Fibroblast of skin of right biceps (primary cell): ENCODE measurements at places on chromosomes 5 and 9.

DNA sequence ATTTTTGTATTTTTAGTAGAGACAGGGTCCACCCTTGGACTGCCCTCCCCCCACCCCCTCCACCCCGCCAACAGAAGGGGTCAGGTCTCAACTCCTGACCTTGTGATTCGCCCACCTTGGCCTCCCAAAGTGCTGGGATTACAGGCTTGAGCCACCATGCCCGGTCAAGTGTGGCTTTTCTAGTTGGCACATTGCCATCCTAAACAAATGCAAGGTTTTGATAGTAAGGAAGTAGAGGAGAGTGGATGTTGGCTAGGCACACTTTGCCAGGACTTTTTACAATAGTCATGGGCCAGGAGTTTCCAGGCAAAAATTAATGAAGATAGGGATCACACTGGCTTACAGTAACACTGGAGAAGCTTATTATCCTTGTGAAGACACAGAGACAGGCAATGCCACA is 62.4 kb downstream of the GALNT12 start:
- no peak for DNase-seq

GRCh38 chr5:77627869-77628674 is 10.4 kb downstream of the OTP start:
- no peak for DNase-seq

GRCh38 chr5:84715091-84715490 is 330.4 kb upstream of the EDIL3 start:
- peak; percentile 27 for DNase-seq

GRCh38 chr5:177005619-177006264 is 837 bp downstream of the UIMC1 start:
- peak; percentile 69 for DNase-seq

- peak; percentile 93 for DNase-seq
These were observed 31.4 kb upstream of the GDNF start for GRCh38 chr5:37871023-37871815.

DNA sequence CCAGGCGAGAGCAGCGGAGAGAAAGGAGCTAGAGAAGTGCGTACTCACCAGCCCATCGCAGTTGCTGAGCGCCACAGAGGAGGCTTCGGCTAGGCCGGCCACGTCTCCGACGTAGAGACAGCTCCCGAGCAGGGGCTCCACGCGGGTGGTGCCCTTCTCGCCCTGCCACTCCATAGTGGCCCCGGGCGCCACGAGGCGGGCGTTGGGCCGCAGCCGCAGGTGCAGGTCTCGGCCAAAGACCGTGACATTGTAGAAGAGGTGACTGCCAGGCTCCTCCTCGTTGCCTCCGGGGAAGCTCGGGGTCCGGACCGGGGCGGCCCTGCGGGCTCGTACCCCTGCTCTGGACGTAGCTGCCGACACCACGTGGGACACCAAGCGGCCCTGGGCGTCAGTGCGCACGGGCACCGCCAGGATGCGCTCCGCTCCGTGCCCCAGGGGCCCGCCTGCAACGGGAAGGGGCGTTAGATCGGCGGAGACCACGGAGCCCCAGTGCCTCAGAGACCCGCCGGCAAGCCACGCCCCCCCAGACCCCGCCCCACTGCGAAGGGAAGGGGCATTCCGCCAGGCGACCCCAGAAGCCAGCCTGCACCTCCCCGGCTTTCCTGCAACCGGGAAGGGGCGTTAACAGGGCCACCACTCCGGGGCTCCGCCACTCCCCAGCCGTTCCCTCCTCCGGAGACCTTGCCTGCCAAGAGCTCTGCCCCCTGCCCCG is 1.4 kb downstream of the ADAMTS2 start:
- peak; percentile 64 for DNase-seq

- DNase-seq, result no peak
These were observed 1655.8 kb downstream of the MAT2B start for GRCh38 chr5:165161204-165161603.

DNA sequence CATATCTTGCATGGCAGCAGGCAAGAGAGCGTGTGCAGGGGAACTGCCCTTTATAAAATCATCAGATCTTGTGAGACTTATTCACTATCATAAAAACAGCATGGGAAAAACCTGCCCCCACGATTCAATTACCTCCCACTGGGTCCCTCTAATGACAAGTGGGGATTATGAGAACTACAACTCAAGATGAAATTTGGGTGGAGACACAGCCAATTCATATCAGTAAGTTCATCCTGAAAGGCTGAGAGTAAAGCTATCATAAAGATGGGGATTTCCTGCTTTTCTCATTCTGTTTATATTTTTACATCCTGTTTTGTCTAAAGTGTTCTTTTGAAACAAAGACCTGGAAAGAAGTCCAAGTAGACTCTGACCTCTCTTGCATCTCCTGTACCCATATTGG is 28.9 kb upstream of the IL33 start:
- DNase-seq, result no peak

DNA sequence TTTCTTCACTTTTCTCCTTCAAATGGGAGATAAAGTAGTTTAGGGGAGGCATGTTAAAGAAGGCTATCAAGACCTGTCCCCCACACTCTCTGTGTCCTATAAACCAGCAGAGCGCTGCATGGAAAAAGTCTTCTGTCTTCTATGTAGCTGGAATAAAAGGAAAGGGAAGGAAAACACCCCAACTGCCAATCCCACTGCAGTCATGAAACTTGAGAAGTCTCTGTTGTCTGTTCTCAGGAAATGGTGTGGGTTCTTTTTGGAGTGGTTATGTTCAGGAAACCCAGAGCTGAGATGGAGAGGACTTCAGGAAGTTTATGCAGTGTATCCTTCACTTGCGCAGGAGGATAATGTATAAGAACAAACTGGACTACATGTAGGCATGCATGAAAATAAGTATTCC is 274.3 kb downstream of the GAS1 start:
- peak; percentile 32 for DNase-seq

DNA sequence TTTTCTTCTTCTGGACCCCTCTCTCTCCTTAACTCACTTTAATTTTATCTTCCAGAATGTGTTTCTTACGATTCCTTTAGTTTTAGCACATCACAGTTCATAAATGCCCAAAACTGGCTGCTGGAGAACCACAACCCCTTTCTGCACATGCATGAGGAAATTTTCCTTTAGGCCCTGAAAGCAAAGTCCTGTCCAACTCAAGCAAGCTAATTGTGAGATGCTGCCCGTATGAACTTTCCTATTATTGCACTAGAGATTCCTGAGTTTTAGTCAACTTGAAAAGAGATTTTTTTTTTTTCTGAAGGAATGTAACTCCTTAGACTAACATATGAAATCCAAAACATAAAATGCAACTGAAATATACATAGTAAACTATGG is 52.1 kb upstream of the DAB2 start:
- peak; percentile 63 for DNase-seq

DNA sequence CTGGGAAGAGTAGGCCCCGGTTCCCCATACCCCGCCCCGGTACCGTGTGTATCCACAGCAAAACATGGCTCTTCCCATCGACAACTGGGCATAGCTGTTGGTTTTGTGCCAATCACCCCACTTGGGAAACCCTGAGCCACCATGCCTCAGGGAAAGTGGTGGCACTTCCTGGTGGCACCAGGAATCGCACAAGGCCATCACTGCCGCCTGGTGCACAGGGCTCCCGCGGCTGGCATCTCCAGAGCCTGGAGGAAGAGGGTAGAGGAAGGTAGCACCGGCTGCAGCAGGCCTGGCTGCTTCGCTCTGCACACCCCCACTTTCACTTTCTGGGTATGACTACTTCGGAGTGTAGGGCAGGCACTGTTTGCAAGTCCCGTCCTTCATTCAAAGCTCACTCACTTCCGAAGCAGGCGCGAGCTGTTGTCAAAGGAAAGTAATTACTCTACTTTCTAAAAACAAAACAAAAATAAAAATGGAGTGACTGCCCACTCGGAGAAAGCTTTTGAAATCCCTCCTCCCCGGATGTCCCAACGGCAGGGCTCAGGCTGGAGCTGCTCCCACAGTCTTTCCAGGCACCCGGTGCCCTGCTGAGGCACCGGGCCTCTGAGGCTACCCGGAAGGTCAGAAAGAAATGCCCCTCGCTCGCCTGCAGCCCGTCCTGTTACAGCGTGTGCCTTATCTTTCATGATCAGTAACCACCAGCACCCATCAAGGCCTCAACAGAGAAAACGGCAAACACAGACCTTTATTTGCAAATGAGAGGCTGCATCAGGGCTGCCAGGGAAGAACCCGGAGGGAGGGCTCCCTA is 2.0 kb downstream of the BRD3 start:
- peak; percentile 44 for DNase-seq

DNA sequence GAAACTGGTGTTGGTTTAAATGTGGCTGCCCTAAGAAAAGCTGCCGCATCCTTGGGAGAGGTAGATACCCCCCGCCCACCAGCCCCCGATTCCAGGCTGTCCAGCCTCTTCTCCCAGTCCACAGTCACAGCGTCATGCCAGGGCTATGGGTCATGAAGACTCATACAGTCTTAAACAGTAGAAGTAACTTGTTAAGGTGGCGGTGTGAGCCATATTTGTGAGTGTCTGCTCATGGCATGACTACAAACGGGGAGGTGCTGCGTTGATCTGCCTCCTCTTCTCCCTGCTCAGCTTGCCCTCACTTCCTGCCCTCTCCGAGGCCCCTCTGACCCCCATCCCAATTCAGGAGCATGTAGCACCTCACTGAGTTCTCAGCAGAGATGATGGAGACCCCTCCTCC is 20.8 kb downstream of the FGD3 start:
- DNase-seq, result no peak

- DNase-seq, result no peak
These were observed 34.5 kb upstream of the TYRP1 start for GRCh38 chr9:12658531-12659209.

DNA sequence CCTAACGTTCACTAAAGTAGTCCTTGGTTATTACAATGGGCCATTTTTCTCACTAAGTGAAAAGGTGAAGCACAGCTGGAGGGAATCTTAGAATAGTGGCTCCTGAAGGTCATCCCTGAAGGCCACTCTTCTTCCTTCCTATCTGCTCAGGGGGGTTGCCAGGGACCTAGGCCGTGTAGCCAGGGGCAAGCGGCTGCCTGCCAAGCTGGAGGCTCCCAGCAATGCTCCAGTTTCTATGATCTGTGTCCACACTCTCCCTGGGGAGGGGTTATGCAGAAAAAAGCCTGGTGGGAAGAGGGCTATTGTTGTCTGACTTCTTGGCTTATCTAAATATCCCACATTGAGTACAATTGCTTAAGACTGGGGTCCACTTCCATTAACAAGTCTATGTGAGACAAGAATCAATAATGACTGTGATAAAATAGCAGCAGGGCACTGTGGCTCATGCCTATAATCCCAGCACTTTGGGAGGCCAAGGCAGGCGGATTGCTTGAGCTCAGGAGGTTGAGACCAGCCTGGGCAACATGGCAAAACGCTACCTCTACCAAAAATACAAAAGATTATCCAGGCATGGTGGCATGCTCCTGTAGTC is 3.8 kb downstream of the NMRK1 start:
- DNase-seq, result no peak

- DNase-seq, result peak; percentile 42
These were observed 371.0 kb downstream of the CSNK1G3 start for GRCh38 chr5:123882965-123883345.

- peak; percentile 10 for DNase-seq
These were observed 8.9 kb upstream of the ZNF483 start for GRCh38 chr9:111516061-111516465.

DNA sequence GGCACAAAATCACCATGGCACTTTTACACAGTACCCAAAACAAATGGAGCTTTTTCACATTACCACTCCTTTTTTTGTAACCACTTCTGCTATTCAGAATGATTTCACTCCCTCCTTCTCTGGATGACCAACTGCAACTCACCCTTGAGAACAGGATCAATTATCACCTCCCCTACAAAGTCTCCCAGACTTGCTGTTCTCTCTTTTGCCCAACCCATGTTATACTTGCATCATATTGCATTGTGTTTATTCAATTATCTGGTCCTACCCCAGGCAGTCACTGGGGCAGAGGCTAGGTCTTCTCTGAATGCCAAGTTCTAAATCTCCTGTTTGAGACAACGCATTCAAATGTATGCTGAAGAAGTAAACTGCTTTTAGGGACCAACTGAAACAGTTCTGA is 96.0 kb downstream of the GPR21 start:
- DNase-seq, result no peak

- DNase-seq, result no peak
These were observed 8.5 kb downstream of the GRHPR start for GRCh38 chr9:37430841-37431597.
